ENCODE measurements at places on chromosomes 13 and 19.
A peak's percentile ranks its signal among the peaks of the same experiment; 100 is the strongest.

GRCh38 chr13:98406971-98407370 is 169.9 kb downstream of the STK24 start:
- no peak for DNase-seq

DNA sequence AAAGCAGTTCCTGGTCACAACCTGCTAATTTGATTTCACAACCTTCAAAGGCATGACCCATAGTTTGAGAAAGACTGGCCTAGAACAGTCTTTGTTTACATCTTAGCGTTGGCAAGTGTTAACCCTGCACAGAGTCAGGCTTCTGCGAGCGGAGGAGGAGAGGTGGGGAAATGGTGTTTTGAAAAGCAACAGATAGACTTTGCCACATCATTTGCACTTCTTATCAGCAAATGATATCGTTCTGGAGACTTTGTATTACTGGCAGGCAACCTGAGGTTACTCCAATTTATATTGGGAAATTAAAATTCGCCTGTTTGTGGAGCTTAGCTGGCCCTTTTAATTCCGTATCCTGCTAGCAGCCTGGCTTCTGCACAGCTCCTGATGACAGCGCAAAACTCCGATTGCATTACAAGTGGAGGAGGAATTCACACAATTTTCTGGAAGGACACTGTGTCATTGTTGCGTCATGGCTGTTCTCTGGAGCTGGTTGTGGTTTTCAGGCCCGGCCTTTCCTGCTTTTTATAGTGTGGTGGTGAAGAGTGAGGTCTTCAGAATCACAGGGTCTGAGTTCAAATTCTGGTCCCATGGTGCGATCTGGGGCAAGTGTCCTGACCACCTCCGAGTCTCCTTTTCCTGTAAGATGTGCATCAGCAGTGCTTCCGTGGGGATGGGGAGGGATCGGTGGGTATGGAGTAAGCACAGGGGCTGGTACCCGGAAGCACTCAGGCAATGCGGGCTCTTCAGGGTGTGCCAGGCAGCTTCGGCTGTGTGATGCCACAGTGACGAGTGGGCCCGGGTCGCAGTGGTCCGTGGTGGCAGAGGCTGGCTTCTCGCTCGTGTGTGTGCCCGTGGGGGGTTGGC is 49.1 kb upstream of the EHD2 start:
- DNase-seq = no peak

GRCh38 chr13:95641291-95642027 is 3.0 kb downstream of the DZIP1 start:
- DNase-seq = no peak

GRCh38 chr19:28577666-28578065 is 635.3 kb downstream of the UQCRFS1 start:
- DNase-seq = no peak

DNA sequence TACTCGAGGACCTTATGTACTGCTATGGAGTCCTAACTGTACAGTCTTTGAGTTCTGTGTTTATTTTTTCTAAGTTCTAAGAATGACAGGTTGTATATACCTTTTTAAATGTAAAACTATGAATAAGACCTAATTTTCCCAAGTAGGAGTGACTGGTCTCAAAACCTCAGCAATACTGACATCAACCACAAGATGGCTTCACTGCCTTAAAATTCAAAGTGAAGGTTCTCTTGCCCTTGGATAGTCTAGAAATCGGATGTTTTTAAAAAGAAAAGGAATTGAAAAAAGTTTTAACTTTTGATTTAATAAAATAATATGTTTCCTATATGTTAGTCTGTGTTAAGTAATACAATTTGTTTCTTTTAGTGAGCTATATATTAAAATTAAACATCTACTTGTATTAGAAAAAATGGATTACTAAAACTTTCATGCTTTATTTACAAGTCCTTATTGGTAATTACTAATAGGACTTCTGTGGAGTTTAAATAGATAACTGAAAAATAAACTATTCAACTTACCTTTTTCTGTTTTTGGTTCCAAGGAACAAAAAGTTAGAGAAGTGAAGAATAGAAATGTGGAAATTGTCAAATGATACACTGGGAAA is 52.0 kb downstream of the TDRD3 start:
- DNase-seq = no peak

GRCh38 chr13:41327994-41328790 is 17.1 kb downstream of the NAA16 start:
- no peak for DNase-seq

GRCh38 chr19:3369337-3370213 is 3.2 kb downstream of the NFIC start:
- no peak for DNase-seq

GRCh38 chr13:92379371-92379770 is 847.2 kb upstream of the GPC6 start:
- DNase-seq = no peak

GRCh38 chr13:43301346-43301969 is 278.1 kb downstream of the DNAJC15 start:
- no peak for DNase-seq

DNA sequence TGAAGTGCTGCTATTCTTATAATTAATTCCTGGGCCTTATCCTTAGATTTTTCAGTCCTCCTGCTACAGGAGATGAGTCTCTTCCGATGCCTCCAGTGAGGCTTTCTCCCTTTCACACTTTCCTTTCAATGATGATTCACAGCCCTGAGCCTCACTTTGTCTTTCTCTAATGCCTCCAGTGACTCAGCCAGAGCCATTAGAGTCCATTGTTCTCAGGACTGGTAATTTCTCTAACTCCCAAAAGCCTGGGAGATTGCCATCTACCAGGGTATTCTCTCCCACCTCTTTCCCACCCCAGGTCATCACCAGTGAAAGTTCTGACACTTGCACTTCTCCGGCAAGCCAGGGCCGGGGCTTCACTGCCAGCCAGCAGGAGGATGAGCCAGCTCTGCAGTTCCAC is 49.6 kb upstream of the ARGLU1 start:
- DNase-seq = no peak

DNA sequence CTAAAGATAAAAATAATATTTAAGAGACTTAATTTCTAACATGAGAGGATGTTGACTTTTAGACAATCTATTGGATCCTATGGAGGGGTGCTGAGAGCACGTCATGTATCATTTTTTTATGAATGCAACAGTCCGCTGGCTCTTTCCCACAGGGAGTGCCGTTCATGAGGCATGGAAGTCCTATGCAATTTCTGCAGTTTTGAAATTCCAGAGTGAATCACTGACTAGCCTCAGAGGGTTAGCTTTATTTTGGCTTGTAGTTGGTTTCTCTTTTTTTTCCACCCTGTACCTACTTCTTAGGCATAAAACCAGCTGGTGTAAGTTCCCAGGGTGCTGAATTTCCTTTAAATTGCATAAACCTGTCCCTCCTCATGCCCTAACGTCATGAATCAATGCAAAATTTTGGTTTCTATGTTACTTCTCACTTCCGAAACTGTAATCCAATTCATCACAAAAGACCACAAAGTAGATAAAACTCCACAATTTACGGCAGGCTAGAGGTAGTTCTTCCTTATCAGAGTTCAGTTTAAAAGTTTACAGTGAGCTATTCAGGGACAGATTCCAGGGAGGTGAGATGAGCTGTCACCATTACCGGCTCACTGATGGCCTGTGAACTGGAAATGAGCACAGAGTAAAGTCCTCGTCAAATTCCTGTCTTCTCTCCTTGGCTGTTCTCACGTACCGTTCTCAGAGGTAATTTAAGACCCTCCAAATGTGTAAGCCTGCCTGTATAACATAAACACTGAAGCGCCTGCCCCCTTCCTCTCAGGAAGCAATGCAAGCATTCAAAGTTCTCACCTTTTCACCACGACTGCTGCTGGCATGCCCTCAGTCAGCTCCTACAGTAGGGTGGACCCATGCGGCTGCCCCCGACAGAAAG is 216.6 kb upstream of the SLC10A2 start:
- DNase-seq = peak; percentile 75

GRCh38 chr13:60392131-60392530 is 4.9 kb upstream of the TDRD3 start:
- DNase-seq = no peak

GRCh38 chr13:21395953-21396352 is 63.1 kb downstream of the ZDHHC20 start:
- no peak for DNase-seq

GRCh38 chr13:43874504-43875092 is 4.9 kb downstream of the CCDC122 start:
- no peak for DNase-seq

- DNase-seq = no peak
These were observed 43.8 kb downstream of the CCDC122 start for GRCh38 chr13:43835701-43836100.

DNA sequence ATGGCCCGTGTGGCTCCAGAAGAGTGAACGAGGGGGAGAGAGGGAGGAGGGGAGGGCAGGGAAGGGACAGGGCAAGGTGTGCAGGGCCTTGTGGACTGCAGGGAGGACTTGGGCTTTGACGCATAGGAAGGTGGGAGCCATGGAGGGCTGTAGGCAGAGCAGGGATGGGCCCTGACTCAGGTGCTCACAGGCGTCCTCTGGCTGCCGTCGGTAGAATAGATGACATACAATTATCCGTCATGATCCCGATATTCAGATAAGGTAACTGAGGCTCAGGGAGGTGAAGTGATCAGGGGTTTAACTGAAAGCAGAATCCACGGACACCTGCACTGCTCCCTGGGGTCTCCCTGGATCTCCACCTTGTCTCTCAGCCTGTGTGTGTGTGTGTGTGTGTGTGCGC is 3.4 kb downstream of the C3 start:
- no peak for DNase-seq

GRCh38 chr19:2477732-2478191 is 1.8 kb downstream of the GADD45B start:
- no peak for DNase-seq

- DNase-seq = no peak
These were observed 28.8 kb downstream of the EPN1 start for GRCh38 chr19:55703790-55704215.

DNA sequence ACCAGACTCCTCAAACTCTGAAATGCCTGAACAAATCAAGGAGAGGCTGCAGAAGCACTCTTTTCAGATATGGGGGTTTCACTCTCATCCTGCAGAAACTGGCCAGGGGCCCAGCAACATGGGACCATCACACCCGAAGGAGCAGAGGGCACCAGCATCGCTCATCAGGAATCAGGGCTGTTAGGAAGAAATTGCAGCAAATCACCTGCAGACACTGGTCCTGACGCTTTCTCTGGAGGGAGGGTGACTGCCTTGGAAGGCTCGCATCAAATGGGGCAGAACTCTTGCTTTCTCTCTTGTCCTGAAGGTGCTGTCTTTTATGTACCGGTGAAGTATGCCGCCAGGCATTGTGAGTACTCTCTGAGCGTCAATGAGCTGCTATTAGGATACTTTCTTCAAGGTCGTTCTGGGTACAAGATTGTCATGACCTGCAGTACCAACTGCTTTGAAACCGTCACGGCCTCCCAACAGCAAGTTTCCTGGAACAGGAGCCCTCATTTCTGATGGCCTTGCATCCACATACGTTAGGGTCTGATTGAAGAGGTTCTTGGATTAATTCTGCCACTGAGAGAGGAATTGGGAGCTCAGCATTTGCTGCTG is 155.7 kb upstream of the SOX1 start:
- no peak for DNase-seq

- DNase-seq = no peak
These were observed 13.0 kb downstream of the BRME1 start for GRCh38 chr19:13892870-13893269.

Measured in RWPE2 (cell line).